ENCODE measurements at places on chromosomes 6 and 20.
A peak's percentile ranks its signal among the peaks of the same experiment; 100 is the strongest.

DNA sequence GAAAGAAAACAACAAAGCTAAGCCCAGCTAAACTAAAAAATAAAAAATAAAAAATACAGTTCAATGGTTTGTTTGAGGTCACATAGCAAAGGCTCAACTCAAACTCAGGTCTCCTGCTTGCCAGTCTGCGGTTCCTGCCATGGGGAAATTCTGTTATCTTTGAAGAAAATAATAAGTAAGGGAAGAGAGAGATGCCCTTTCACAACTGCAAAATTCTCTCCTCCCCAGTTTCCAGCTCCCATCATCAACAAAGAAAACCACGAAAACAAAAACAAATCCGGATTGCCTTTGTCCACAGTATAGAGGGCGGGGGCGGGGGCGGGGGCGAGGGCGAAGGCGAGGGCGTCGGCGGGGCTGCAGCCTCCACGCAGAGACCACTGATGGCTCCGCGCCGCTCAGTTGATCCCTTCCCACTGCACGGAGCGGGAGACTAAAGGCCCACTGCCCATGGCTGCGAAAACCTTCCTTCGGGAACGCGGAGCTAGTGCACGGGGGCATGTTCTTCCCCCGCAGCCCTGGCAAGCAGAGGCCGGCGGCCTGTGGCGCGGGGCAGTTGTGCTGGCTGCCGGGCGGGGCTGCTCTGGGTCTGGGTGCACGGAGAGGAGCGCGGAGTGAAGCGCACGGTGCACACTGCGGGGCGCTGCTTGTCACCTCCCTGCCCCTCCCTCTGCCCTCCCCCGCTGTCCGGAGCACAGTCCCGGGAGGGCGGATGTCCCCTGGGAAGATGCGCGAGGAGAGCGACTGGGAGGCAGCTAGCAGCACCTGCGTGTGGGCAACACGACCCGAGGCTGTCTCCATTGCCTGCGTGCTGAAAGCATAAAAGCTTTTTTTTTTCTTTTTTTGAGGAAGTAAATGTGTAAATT, 54.1 kb upstream of the TPD52L1 start:
- DNase-seq: no peak

DNA sequence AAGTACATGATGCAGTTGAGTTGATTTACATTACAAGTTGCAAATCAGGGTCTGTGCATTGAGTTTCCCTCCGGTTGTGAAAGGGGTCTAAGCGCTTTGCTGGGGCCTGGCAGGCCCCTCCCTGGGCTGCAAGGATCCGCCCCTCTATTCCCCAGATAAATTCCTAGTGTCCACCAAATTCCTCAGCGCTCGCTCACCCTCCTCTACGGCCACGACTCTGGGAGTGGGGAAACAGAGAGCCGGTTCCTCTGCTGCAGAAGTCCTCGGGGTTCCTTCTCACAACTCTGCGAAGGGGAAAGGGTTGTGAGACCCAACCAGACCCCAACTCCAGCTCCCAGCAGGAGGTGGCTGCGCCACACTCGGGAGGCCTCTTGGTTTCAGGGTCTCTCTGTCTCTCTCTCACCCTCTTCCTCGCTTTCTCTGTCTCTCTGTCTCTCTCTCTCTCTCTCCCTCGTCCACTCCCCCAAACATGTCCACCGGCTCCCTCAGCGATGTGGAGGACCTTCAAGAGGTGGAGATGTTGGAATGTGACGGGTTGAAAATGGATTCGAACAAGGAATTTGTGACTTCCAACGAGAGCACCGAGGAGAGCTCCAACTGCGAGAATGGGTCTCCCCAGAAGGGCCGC, at the start of gene TCF21:
Gene TCF21, plus strand, starts transcription at position 185 of the 628 bp plus-strand sequence. Its CDS starts 285 bp downstream, at position 470.
- no peak for DNase-seq

DNA sequence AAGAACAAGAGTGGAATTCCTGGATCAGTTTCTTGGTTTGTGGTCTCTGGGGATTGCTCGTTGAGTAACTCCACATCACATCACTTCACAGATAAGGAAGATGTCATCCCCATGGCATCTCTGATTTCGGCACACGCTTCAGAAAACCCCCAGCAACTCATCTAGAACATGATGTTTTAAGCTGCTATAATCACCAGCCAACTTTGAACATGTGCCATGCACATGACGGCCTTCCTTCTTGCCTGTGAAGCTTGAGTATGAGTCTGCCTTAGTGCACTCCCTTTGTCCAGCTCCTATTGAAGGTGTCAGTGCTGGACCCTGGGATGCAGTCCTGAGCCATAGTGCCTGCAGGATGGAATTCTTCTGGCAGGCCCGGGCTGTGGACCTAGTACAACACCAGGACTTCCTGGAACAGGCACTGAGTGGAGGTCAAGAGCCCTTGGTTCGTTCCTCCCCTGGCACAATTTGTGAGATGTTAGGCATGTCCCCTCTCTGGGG, 231.5 kb upstream of the SUPT3H start:
- no peak for DNase-seq

DNA sequence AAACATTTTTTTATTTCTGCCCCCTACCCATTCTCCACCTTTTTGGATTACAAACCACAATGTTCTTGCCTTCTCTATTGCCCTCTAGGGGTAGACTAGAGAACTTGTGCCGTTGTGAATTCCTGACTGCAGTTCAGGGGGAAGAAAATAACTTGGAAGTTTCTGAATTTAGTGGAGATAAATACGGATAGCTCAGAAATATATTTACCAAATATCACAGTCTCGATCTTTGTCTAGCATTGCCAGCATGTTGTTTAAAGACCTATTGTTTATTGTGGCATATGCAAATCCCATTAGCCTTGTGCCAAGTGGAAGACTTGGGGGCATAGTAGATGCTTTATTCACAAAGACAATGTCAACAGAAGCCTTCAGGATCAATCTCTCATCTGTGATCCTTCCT, 154.1 kb upstream of the MMS22L start:
- DNase-seq: no peak

DNA sequence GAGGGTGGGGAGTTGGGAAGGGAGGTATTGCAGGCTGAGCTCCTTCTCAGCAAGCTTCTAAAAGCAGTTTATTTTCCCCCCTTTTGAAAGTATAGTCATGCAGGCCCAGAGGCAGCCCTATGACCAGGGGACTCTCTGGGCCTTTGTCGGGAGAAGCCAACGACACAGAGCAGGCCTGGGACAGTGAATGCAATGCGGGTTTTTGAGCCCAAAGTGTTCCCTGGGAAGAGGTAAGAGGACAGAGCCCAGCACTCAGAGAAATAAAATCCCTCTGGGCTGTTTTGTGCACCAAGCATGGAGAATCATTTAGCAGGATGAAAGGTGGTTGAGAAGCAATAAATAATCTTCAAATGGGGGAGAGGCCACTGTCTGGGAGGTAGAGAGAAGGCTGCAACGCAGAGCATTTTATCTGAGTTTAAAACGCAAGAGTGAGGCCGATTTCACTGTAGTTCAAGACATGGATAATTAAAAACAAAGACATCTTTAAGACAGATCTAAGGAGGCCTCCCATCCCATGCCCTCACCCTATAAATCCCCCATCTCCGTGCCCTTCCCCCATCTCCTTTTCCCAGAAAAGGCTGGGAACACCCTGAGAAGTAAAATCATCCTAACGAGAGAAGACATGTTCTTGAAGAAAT, 237.5 kb downstream of the CDC5L start:
- DNase-seq: no peak

DNA sequence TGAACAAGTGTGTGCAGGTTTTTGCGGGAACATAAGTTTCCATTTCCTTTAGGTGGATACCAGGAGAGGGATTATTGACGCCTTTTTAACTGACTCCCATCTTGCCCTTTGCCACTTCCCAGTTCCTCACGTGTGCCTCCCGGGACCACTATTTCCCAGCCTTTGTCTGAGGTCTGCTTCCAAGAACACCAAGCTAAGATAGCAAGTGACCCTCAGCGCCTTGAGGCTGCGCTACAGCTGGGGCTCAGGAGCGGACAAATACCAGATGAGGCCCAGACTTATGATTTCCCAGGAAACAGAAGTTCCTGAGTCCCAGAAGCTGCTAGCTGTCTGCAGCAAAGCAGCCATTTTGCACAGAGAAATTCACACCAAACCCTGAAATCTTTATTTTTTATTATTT, 216.7 kb downstream of the SYNDIG1 start:
- no peak for DNase-seq

- DNase-seq: no peak
Observed at GRCh38 chr20:53957451-53958172, 112.8 kb downstream of the BCAS1 start.

DNA sequence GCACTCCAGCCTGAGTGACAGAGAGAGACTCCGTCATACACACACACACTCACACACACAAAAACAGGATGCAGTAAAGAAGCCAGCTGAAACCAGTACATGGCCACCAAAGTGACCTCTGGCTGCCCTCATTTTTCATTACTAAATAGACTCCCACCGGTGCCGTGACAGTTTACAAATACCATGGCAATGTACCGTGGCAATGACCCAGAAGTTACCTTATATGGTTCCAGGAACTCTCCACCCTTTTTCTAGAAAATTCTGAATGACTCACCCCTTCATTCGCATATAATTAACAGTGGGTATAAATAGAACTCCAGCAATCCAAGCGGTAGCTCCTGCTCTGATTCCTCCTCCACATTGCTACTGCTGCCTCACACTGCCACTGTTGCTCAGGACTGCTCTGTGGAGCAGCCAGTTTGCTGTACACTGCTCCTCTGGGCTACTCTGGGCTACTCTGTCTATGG, 57.7 kb downstream of the SNX5 start:
- DNase-seq: no peak

DNA sequence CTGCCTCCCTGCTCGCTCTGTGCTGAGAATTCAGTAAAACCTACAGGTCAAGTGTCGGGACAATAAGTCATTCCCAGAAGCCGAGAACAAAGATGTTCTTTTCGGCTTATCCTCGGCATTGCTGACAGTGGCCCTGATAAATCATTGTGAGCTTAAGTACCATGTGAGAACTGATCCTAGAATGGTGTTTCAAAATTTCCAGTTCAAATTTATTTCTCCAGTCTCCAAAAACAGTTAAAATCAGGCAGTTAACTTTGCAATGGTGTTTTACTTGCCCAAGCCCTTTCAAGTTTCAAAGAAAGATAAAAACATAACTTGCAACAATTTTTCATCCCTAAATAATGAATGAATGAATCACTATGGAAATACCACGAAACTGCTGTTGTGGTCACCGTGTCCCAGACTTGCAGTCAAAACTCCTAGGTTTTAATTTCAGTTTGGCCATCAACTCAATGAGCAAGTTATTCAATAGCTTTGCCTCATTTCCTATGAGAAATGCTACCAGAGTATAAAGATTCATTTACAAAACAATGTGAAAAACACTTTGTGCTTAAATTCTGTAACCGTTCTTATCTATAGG, 4.3 kb downstream of the ATP5F1E start:
- no peak for DNase-seq

GRCh38 chr6:124960757-124961463, 1.3 kb upstream of the RNF217 start:
- DNase-seq: no peak

DNA sequence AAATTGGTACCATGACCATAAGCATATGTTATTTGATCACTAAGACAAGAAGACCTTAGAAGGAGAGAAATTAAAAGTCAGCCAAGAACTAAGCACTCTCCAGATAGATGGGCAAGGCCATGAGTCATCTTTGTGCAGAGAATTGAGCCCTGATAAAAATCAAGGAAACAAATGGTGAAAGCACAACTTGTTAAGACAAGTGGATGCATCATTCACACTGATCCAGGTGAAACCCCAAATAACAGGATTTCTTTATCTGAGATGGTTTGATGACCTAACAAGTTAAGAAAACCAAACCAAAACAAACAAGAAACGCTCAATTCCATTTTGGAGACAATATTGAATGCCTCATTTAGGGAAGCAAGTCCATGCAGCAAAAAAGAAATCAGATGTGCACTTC, 121.6 kb downstream of the ADAT2 start:
- DNase-seq: no peak

GRCh38 chr20:49747707-49748524, 34.2 kb upstream of the B4GALT5 start:
- DNase-seq: no peak

GRCh38 chr6:33019372-33019771, 10.0 kb upstream of the HLA-DOA start:
- DNase-seq: no peak

- DNase-seq: no peak
Observed at GRCh38 chr6:2969549-2969948, 1.8 kb downstream of the SERPINB6 start.

DNA sequence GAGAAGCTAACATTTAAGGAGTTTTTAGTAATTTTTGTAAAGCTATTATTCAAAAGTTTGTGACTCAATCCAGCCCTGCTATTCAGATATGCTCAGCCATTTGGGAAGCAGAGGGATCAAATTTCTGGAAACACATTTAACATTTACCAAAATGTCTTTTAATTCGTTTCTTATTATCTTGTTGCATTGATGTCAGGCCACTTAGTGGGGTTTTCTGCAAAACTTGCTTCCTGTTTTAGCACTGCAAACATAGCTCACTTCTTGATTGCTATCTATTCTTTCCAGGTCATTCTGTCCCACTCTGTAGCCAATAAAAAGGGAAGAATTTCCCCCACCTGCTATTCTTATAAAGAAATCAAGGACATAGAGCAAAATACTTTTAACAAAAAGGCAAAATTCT, 176.9 kb upstream of the SUPT3H start:
- DNase-seq: no peak

- DNase-seq: peak; percentile 33
Observed at GRCh38 chr6:150142670-150143515, at the start of gene PPP1R14C. PPP1R14C (plus strand) TSS chr6:150143044; CDS start chr6:150143193, 149 bp downstream.

DNA sequence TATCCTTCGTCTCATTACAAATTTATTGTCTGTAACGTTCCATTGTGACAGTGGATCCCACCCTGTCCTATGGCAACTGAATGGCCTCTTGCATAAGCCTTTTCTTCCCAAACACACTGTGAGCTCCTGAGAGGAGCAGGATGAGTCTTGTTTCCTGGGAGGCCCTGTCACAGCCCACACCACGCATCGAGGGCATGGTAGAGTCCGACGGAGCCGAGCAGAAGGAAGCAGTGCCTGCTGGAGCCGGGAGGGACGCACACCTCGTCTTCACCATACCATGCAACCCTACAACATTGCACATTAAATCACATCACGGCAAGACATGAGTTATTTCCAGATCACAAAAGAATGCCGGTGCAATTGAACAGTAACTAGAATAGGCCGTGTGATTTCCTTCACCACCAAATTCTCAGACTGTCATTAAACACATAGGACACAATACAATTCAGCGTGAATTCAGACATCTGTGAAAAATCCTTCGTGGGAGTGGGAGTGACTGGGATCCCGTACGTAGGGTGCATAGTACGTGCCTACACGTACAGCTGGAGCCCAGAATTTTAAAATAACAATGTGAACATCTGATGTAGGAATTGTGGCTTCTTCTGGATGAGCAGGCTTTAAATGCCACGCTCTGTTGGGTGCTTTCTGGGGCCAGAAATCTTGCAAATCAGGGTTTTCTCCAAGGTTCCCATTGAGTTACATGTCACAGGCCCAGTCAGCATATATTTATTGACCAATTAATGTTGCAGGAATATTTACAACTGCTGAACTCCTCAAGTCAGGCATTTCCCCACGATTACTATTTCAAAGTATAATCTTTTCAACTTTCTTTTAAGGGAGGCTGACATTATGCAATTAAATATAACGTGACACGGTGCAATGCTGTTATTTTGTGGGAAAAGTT, 201.8 kb downstream of the TTLL2 start:
- no peak for DNase-seq
